SK-N-SH (cell line): ENCODE measurements at places on chromosomes 12 and 14. TPM values are rescaled to one million over a fixed set of nuclear protein-coding genes. Genes with fewer than 3 reads are reported as not detected.

The MRPL51 gene
- polyA plus RNA-seq: 189 and 195 TPM in 2 replicates

GRCh38 chr12:42857106-42857505 is 267.6 kb upstream of the PRICKLE1 start:
- no peak for DNase-seq

GRCh38 chr12:50072198-50072907 is 12.8 kb upstream of the SMARCD1 start:
- no peak for DNase-seq

DNA sequence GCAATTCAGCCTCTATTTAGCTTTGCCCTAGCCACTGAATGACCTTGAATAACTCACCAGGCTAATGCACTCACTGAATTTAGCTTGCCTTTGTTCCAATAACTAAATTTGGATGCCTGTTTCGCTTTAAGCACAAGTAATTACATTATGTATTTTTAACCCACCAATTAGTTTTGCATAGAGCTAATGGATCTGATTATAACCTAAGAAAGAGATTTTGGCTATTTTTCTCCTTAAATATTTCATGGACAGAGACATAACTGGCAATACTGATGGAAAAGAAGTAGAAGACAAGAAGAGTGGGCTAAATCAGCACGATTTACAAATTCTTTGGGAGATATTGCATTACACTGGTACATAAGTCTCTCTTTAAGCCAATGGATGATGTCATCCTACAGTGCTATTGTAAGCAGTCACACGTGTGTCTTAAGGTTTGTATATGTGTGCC is 85.7 kb downstream of the AKAP6 start:
- no peak for DNase-seq

DNA sequence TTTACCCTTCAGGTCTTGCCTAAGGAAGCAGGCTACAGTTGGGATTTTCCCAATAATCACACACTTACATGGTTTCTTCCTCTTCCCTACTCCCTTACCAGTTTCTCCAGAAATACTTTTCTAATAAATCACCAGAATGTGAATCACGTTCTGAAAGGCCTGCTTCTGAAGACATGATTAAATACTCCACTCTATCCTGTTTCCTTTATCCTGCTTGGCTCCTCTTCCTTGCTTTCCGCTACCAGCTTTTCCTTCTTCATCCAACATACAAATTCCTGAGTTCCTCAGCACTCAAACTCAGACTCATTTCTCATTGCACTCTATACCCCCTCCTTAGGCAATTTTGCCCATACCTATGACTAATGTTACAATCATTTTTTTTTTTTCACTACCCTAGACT is 118.3 kb downstream of the MGAT4C start:
- no peak for DNase-seq

The BAG5 gene
- 5.2 and 5.9 TPM in 2 replicates for polyA plus RNA-seq

The PPM1H gene
- polyA plus RNA-seq: 0.06 and 0.13 TPM in 2 replicates

DNA sequence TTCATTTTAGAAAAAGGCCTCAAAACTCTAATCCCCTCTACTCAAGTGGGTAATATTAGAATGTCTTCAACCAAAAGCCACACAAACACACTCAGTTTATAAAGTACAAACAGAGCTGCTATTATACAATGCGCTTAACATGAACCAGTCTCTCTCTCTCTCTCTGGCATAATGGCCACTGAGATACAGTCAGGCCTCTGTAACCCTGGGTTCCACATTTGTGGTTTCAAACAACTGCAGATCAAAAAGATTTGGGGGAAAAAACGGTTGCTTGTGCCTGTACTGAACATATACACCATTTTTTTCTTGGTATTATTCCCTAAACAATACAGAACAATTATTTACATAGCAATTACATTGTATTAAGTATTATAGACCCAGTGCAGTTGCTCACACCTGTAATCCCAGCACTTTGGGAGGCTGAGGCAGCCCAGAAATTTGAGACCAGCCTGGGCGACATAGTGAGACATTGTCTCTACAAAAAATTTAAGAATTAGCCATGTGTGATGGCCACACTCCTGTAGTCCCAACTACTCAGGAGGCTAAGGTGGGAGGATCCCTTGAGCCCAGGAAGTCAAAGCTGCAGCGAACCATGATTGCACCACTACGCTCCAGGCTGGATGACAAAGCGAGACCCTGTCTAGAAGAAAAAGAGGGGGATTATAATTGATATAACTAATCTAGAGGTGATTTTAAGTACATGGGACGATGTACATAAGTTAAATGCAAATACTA is 5.6 kb downstream of the SLC11A2 start:
- no peak for DNase-seq

GRCh38 chr12:114769634-114770033 is 85.7 kb upstream of the TBX3 start:
- no peak for DNase-seq

- no peak for DNase-seq
Observed at GRCh38 chr14:91332171-91332985, 85.2 kb downstream of the CCDC88C start.

DNA sequence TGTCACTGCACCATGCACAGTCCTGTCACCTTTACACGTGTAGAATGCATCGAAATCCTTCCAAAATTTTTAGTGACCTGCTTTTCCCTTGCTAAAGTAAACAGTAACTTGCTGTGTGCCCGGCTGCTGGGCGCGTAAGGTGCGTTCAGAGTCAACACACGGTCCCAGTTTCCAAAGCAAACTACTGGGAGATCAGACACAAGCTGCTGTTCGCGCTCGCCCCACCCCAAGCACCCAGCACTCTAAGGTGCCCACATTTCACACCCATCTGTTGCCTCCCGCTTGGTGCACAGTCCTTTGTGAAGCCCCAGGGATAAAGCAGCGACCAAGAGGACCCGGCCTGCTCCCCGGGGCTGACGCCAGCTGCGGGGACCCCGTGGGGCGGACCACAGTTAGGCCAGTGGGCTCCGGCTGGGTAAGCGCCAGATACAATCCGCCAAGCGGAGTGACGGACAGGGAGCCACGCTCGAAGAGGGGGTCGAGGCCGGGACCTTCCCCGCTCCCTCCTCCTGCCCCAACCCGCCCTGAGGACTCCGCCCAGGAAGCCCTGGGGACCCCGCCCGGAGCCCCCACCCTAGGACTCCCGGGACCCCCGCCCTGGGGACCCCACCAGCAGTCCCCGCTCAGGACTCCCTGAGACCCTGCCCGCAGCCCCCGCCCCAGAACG is 633 bp downstream of the STX2 start:
- DNase-seq: no peak

GRCh38 chr12:53174881-53175491 is 5.5 kb upstream of the ZNF740 start:
- no peak for DNase-seq

DNA sequence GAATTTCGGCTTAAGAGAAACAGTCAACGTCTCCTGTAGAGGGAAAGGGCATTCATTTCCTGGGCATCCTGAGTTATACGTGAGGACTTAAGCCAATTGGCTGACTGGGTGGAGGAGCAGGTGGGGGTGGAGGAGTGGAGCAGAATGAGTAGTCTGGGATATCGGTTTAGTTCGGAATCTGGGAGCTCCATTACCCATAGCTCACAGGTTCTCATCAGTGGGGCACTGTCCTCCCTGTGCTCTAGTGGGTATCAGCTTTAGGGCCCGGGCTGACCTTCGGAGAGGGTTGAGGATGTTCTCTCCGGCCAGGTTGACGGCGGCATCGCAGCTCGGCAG is 704 bp downstream of the SDR39U1 start:
- DNase-seq: no peak

DNA sequence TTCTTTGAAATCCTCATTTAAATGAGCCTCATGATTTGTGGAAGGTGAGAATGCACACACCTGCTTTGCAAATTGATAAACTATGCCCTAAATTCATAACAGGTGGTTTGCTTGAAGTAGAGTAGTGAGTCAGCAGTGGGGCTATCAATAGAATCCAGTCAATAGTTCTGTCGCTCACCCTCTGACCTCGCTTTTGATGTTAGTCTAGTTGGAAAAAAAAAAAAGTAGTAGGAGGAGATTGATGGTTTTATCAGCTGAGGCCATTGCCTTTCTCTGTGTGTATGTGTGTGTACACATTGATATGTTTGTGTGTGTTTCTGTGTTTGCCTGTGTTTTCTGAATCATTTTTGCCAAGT is 267.3 kb downstream of the SNAPC1 start:
- no peak for DNase-seq

The PRPH gene
- 1.7 and 1.9 TPM in 2 replicates for polyA plus RNA-seq

The SLC10A1 gene
- polyA plus RNA-seq: not detected in 2 replicates

DNA sequence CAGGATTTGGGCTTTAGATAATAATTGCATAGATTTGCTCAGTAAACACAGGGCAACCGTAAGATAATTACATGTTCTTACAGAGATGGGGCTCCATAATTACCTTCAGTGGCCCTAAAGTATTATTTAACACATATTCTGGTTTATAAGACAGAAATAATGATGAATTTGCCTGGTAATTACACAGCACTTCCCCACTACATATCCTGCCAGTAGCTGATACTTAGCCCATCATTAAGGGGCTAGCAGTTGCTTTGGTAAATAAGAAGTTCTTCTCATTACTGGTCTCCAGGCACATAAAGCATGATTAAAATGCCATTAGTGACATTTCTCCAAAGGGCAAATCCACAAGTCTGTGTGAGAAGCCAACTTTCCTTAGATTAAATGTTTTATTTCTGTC is 158.7 kb downstream of the NUAK1 start:
- no peak for DNase-seq

DNA sequence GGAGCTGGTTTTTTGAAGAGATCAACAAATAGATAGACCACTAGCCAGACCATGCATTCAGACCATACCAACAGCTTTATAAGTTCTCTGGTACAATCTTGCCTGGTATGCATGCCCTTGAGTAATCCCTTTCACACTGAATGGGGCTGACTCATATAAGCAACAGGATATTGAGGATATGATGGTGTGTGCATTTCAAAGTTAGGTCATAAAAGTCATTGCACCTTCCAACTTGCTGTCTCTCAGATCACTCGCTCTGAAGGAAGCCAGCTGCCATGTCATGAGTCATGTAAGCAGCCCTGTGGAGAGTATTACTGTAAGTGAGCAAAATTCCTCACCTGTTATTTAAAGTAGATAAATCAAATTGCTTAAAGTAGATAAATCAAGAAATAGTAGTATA is 45.0 kb upstream of the OR6J1 start:
- no peak for DNase-seq

The AQP2 gene
- not detected in 2 replicates for polyA plus RNA-seq

The SMIM41 gene
- not detected in 2 replicates for polyA plus RNA-seq

GRCh38 chr12:44224399-44225148 is 388.7 kb downstream of the TMEM117 start:
- DNase-seq: no peak

GRCh38 chr14:24179961-24180796 is 8.3 kb downstream of the REC8 start:
- DNase-seq: no peak

DNA sequence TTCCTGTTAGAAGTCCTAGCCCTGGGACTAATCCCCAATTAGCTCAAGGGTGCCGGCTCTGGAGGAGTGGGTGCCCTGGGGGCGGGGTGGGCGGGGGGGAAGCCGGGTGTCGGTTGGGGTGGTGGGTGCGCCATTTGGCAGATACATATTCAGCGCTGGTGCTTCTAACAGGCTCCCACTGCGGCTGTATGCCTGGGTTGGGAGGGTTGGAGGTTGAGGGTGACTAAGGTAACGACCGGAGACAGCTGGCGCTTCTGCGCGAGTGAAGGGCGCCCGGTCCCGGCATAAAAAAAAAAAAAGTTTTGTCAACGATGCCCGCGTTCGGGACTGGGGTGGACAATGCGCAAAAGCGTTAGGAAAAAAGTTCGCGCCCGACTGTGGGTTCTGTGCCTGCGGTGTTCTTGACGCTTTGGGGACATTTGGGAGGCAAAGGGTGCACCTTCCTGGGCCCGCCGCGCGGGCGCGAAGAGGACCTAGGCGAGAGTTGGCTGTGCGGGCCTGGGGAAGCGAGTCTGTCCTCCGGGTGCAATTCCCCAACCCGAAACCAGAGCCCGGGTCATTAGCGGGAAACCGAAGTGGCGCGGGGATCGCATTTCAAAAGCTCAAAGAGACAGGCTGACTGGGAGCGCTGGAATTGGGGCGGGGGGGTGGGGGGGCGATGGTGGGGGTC is 19.2 kb downstream of the TBX3 start:
- DNase-seq: no peak

DNA sequence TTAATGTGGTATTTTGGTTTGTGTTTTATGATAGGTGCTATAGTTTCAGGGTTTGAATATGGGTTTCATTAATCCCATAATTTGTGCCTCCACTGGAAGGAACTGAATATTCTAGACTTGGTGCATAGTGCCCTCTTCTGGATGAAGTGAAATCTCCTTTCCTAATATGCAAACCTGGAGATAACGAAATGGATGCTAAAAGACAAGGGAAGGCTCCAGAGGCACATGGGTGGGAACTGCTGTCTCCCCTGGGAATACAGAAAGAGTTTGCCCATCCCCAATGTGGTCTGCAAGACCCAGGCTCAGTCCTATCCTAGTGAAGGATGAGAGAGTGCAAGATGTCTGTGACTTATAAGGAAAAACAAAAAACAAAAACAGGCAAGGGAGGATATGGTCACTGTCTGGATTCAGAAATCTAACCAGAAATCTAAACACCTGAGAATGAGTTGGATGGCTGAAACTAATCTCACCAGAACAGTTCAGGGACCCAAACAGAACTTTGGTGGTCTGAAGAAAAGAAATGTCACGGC is 142.3 kb upstream of the TMPO start:
- peak; percentile 43 for DNase-seq

The LTB4R gene
- 11.9 and 14.0 TPM in 2 replicates for polyA plus RNA-seq

The ACOT6 gene
- polyA plus RNA-seq: not detected in 2 replicates

GRCh38 chr12:67919406-67919805 is 69.8 kb upstream of the IFNG-AS1 start:
- no peak for DNase-seq

DNA sequence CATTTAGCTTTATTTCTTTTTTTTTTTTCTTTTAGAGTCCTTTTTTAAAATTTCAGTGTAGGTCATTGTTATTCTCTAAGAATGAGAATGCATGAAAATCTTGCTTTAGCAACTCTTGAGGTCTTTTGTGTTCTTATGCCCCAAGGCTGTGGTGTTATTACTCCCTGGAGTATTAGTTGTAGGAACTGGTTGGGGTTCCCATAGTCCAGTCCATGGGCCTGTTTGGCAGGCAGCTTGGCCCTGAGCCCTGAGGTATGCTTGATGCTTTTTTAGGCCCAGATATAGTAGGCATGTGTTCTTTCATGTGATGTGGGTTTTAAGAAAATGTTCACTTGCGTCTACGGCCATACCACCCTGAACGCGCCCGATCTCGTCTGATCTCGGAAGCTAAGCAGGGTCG is 1.6 kb downstream of the FAM234B start:
- no peak for DNase-seq
